ENCODE measurements at places on chromosomes 5 and 9. TPM values are rescaled to one million over a fixed set of nuclear protein-coding genes. Genes with fewer than 3 reads are reported as not detected.

Gene UBAC1
- 27.0 TPM for total RNA-seq

Gene PTPRD
- 5.4 TPM for total RNA-seq

Gene FGF18
- total RNA-seq = not detected

Gene ITGA1
- total RNA-seq = 10.2 TPM

Gene RASGRF2
- total RNA-seq = 0.59 TPM

Gene BOD1
- total RNA-seq = 66.1 TPM

Gene SHC3
- total RNA-seq = 36.8 TPM

Gene MCC
- 96.2 TPM for total RNA-seq

Gene PDGFRB
- total RNA-seq = 52.9 TPM

Gene WNK2
- under 0.01 TPM for total RNA-seq

Gene IL5
- not detected for total RNA-seq

Gene LCN9
- total RNA-seq = not detected

Gene GPSM1
- 35.2 TPM for total RNA-seq

Gene TAF11L8
- not detected for total RNA-seq

Gene ZNG1C
- 38.1 TPM for total RNA-seq

Gene GPRIN1
- 0.70 TPM for total RNA-seq

Gene TMEM174
- not detected for total RNA-seq

Gene HTR1A
- total RNA-seq = not detected

Gene MSMP
- total RNA-seq = not detected

Gene SPINK6
- not detected for total RNA-seq

Gene CTXN3
- not detected for total RNA-seq

Gene OTP
- total RNA-seq = not detected

Gene SPINK5
- not detected for total RNA-seq

Gene BARHL1
- not detected for total RNA-seq

Measured in smooth muscle cell of the coronary artery (primary cell).